ENCODE measurements at places on chromosomes 5 and 9.
A peak's percentile ranks its signal among the peaks of the same experiment; 100 is the strongest.

DNA sequence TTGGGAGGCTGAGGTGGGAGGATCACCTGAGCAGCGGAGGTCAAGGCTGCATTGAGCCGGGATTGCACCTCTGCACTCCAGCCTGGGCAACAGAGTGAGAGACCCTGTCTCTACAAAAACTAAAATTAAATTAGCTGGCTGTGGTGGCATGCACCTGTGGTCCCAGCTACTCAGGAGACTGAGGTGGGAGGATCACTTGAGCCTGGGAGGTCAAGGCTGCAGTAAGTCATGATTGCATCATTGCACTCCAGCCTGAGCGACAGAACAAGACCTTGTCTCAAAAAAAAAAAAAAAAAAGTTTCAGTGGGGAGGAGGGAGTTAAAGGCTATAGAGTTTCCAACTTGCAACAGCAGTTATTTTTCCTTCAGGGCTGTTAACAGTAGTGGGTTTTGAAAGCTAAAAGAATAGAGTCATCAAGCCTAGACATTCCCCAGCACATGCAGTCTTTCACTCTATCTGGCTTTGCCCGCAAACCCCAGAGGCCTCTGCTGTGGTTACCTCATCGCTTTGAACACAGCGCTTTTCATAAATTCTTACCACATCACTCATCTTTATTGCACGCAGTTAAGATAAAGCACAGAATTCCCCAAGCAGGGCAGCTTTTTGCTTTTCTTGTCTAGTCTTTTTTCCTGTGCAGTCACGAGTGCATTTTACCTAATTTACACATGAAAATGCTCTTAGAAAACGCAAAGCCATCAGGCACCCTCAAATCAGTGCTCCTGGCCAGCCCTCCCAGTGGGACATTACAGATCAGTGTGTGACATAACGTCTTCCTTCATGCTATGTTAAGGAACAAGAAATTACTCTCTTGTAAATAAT, 8.7 kb upstream of the SLC2A8 start:
- peak; percentile 73 for DNase-seq

DNA sequence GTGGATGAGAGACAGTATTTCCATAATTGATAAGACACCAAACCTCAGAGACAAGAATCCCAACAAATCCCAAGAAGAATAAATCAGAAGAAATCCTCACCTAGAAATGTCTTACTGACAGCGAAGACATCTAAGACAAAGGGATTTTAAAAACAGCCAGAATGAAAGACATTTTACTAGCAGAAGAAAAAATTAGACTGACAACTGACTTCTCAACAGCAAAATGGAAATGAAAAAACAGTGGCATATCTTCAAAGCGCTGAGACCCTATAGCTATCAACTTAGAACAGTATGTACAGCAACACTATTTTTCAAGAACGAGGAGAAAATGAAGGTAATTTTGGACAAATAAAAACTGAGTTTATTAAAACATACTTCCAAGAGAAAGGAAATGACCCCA, 16.3 kb downstream of the TTLL11 start:
- no peak for DNase-seq

DNA sequence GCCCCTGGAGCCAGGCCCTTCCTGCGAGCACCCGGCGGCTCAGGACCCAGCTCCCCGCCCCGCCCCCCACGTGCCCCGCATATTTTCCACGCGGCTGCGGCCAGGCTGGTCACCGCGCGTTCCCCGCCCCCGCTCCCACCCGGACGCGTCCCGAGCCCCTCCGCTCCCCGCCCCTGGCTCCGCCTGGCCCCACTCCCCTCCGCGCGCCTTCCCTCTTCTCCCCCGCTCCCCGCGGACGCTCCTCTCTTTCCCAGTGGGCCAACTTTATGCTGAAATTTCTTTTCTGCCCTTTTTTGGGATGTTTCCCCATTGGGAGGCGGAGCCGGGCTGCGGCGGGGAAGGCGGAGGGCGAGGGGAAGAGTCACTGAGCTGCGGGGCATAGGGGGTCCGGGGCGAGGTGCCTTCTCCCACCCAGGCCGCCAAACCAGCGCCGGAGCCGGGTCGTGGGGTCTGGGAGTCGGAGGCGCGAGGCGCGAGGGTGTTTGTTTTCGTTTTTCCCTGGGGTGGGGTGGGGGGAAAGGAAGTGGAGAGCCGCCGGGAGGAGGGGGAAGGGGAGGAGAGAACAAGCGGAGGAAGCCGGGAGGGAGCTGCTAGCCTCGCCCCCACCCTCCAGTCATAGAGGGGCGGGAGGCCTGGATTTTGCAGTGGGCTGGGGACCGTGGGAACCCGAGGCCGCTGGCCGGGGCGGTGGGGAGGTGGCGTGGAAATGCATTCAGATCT, 1.0 kb upstream of the TPM2 start:
- DNase-seq = peak; percentile 72

DNA sequence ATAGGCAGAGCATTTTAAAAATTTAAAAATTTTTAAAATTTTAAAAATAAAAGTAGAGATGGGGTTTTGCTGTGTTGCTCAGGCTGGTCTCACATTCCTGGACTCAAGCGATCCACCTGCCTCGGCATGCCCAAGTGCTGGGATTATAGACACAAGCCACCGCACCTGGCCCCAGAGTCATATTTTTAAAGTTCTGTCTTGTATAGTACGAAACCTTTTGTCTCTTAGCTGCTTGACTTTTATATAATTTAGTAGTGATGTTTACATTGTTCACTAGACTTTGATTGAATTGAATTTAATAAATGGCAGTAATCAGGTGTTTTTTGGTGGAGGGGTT, 31.0 kb downstream of the LRRTM2 start:
- DNase-seq = no peak

- no peak for DNase-seq
Measured at GRCh38 chr5:126818736-126819135, 41.8 kb downstream of the LMNB1 start.

DNA sequence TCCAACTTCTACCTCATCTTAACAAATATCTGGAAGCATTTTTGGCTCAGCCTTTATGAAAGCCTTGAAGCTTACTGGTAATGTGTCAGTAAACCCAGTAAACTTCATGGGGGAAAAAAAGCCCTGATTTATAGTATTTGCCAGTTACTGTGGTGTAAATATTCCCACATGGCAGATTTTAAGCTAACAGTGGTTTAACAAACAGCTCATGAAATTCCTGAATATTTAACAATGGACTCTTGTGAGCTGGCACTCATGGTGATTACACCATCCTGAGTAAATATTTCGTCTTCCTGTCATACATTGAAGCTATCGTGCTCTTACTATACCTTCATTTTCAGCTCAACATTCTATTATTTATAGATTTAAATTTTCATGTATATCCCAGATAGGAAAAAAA, 57.0 kb upstream of the ACOT12 start:
- DNase-seq = no peak

- DNase-seq = no peak
Measured at GRCh38 chr5:175678074-175678473, 20.2 kb downstream of the HRH2 start.

- no peak for DNase-seq
Measured at GRCh38 chr9:121604654-121605053, 46.8 kb upstream of the DAB2IP start.

DNA sequence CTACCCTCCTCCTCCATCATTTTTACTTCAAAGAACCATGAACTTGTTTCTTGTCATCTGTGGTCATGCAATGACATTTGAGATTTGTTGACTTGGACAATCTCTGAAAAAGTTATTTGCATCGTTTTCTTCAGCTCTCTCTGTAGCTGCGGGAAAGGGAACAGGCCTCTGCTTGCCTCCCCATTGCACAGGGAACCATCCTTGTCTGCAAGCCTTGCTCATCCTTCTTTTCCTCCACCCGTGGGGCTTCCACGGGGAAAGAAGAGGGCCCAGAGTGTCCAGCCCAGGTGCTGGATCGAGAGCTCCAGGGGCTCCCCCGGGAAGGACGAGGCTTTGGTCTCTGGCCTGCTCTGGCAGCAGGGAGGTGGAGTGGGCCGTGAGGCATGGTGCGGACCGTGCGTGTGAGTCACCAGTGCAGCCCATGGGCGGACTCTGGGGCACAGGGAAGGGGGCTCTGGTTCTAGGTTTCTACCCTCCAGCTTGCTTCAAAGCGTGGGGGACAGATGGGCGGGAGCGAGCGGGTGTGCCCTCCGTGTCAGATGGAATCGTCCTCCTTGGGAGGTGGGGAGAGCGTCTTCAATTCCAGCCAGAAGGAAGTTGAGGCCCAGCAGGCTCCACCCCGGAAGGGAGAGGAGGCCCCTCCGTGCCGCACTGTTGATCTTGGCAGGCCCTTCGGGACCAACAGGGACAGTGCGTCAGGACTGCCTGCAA, 6.0 kb upstream of the IRX4 start:
- DNase-seq = no peak

- peak; percentile 29 for DNase-seq
Measured at GRCh38 chr9:14451949-14452348, 138.0 kb upstream of the NFIB start.

GRCh38 chr5:133925866-133926488, 42.4 kb downstream of the C5orf15 start:
- DNase-seq = no peak

- peak; percentile 6 for DNase-seq
Measured at GRCh38 chr9:85647571-85647970, 94.2 kb downstream of the AGTPBP1 start.

DNA sequence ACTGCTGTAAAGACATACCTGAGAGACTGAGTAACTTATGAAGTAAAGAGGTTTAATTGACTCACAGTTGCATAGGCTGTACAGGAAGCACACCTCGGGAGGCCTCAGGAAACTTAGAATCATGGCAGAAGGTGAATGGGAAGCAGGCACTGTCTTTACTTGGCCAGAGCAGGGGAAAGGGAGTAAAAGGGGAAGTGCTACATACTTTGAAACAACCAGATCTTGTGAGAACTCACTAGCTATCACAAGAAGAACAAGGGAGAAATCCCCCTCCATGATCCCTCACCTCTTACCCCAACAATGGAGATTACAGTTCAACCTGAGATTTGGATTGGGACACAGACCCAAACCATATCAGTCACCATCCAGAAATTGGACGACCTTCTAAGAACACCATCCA, 1285.8 kb upstream of the CDH9 start:
- DNase-seq = no peak

DNA sequence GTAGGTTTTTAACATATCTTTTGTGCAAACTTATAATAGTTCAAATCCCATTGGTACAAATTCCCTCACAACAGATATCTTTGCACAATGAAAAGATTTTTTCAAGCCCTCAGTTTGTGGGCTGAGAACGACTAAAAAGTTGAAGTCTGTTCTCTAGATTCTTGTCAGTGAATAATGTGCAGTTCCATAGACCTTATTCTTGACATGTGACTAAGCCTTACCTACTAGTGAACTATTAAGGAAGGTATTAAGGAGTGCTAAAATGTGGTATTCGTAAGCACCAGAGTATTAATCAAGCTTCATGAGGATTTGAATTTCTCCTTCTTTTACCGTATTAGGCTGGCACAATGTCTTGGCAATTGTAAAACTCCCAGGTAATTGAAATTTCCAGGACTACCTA, 205.6 kb upstream of the DMRTA1 start:
- no peak for DNase-seq

DNA sequence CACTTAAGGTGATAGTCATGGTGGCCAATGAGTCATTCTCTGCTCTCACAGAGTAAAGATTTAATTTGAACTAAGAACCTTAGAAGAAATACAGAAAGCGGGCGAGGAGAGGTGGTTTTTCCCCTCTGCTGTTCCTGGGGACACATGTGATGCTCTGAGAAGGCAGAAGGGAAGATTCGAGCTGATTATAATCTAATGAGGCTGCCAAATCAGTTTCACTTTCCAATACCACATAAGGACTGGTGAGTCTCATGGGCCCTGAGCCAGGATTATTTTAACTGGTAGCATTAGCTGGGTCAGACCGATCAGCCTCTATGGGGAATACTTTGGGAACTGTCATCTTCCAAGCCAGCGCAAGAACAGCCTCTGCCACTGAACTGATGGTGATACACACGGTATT, 116.5 kb downstream of the SLC1A3 start:
- DNase-seq = no peak

DNA sequence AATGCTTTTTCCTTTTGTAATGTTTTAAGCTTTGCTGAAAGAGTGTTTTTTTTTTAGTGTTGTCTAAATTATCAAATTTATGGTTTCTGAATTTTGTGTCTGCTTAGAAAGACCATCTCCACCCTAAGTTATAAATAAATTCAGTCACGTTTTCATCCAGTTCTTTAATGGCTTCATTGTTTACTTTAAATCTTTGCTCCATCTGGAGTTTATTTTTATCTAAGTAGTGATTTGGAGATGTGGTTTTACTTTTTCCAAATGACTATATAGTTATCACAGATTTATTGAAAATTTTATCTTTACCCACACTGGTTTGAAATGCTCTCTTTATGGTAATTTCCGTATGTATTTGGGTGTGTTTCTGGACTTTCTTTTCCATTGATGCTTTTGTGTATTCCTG, 577.2 kb upstream of the ZNF608 start:
- no peak for DNase-seq

- no peak for DNase-seq
Measured at GRCh38 chr5:109005297-109006009, 257.8 kb downstream of the FER start.

- no peak for DNase-seq
Measured at GRCh38 chr5:38808666-38809343, 37.0 kb upstream of the OSMR start.

DNA sequence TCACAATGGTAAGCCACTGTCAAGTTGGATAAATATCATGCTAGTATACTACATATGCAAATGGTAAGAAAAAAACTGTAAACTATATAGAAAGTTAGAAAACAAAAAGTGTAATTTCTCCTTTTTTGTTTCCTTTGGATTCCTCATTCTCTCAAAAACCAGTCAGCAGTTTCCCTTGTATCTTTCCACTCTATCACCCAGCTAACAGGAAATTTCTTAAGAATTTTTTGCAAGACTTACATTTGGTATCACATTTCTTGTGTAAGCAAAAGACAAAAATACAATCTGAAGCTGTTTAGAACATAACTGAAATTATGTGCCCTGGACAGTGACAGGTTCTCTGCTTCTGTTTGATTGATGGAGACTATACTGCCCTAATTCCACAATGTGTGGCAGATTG, 25.2 kb upstream of the MSH3 start:
- DNase-seq = no peak

DNA sequence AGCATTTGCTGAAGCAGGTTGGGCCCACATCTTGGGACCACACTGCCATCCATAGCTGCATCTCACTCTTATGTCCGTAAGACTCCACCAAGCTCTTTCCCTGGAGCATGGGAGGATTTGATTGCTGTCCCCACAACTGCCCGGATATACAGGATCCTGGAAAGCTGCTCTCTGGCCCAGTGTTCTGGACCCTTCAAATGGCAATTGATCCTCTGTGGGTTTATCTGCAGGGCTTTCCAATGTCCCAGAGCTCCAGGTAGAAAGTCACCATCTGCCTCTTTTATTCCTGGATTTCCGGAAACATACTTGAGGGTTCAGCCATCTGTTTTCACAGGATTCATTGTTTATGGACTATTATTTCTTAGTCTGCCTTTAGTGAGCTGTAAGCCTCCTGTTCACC, 214.6 kb downstream of the SREK1 start:
- no peak for DNase-seq

DNA sequence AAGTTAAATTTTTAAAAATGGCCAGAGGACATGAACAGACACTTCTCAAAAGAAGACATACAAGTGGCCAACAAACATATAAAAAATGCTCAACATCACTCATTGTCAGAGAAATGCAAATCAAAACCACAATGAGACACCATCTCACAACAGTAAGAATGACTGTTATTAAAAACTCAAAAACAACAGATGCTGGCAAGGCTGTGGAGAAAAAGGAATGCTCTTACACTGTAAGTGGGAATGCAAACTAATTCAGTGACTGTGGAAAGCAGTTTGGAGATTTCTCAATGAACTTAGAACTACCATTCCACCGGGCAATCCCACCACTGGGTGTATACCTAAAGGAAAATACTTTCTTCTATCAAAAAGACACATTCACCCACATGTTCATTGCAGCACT, 168.5 kb upstream of the PIK3R1 start:
- no peak for DNase-seq

- peak; percentile 7 for DNase-seq
Measured at GRCh38 chr5:105506692-105507277, 1944.2 kb upstream of the NUDT12 start.

All from GM13977 (cell line).